NCI-H1417 treated with DMSO at 0.1 percent for 48 hours (cell line): ENCODE measurements at places on chromosomes 12 and 14.

- no peak for DNase-seq
Observed at GRCh38 chr14:38605193-38606114, 349.6 kb upstream of the CLEC14A start.

- no peak for DNase-seq
Observed at GRCh38 chr12:111024205-111024801, 103.9 kb upstream of the MYL2 start.

DNA sequence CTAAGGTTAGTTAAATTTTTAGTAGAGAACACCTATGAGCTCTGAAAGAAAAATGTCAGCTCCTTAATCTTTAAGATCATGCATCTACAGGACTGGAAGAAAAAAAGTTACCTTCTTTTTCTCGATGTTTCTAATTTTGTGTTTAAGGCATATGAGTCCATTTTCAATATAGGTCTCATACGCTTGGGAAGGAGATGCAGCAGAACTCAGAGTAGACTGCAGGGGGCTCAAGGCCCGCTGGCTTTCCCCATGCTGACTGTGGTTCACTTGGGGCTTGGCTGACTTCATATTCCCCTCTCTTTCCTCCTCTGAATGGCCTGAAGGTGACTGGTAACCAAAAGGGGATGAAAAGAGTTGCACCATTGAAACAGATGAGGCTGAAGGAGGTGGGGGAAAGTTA lies 1.5 kb downstream of the CAPRIN2 start:
- DNase-seq = no peak

- DNase-seq = no peak
Observed at GRCh38 chr12:65526311-65526710, 247.8 kb downstream of the MSRB3 start.

DNA sequence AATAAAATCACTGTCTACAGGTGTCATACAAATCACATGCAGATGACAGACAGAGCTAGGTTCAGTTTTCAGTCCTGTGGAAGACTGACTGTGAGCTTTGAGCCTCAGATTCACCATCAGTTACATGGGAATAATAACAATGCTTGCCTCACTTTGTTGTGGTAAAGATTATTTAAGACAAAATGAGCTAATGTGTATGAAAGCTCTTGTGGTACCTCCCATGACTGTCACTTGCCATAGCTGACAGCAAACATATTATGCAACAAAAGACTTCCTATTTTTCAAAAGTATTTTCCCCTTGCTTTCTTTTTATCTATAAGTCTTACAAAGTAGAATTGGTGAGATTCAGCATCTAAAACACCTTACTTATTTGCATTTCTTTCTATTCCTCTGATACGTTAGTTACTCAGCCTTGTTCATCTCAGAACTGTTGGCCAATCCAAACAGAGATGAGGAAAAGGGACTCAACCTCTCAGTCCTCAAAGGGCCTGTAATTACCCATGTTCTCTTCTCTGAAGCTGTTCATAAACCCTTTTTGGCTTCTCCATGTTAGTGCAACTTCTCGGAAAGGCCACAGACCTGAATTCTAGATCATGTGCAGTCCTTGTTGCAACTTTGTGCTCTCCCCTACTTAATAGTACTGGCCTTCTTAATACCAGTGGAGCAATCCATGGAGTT lies 8.8 kb upstream of the DDHD1 start:
- no peak for DNase-seq

GRCh38 chr12:3089588-3089987 lies 12.4 kb downstream of the TSPAN9 start:
- DNase-seq = no peak

GRCh38 chr14:97975962-97976361 lies 1178.8 kb downstream of the VRK1 start:
- no peak for DNase-seq

DNA sequence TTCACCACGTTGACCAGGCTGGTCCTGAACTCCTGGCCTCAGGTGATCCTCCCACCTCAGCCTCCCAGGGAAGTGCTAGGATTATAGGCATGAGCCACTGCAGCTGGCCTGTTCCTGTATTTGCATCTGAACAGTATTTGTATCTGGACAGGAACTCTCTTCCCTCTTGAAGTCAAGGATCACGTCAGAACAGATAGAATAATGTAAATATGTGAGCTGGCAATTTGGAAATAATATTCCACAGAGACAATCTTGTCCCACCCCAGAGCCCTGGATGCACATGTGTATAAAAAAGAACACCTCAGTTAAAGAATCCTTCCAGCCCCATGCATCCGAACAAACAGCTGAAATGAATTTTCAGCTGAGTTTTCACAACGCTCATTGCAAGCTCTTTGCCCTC lies 118.3 kb downstream of the VEZT start:
- DNase-seq = no peak

DNA sequence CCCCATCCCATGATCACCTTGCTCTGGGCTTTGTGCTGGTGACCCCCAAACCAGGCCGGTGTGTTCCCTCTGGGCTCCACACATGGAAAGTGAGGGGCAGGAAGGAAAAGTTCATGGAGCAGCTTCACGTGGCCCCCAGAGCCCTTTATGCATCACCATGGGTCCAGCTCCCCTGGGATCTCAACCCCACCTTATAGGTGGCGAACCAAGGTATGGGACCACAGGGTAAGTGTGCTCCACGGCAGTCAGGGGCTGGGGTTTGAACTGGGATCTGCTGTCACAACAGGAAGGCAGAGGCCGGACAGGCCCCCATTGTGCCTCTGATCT lies 7.4 kb upstream of the BEGAIN start:
- no peak for DNase-seq

DNA sequence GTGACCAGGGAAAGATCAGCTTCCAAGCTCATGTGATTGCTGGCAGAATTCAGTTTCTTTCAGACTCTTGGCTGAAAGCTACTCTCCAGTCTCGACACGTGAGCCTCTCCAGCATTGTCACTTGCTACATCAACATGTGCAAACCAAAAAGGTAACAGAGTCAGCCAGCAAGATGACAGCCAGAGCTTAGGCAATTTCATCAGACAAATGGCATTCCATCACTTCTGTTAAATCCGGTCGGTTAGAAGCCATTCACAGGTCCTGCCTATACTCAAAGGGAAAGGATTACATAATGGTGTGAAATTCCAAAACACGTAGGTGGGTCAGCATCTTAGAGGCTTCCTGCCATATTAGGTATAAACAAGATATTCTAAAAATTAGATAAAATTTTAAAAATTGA lies 700.9 kb downstream of the AACS start:
- no peak for DNase-seq

DNA sequence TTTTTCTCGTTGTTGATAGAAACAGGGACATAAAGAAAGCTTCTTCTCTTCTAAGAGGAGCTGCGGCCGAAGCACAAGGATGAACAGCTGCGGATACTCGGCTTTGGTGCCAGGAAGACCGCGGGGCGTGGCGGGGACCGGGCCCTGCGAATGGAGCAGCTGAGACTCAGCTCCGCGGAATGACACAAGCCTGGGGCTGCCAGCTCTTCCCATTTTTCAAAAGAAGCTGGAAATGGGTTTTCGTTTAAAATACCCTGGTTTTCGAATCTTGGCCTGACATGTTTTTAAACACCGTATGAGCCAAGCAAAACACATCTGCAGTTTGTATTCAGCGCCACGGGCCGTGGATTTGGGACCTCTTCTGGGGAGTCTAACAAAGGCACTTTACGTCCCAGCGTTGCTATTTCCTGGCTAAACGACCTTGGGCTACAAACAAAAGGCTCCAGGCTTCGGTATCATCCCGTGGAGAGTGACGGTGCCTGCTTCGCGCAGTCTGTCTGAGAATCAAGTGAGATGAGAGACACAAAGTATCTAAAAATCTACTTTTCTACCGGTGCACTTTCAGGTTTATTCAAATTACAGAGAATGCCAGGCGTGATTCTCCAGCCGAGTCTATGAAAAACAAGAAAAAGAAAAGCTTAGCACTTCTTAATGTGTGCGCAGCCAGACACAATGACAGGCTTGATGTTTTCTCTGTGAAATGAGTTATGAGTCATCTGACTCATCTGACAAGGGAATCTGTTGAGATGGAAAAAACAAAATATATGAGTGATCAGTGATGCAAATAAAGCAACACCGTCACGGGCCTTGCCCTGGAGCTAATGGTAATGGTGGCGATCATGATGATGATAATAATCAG lies 114.0 kb upstream of the TMEM132D start:
- DNase-seq = no peak

- no peak for DNase-seq
Observed at GRCh38 chr14:104782086-104782807, 13.3 kb downstream of the AKT1 start.

DNA sequence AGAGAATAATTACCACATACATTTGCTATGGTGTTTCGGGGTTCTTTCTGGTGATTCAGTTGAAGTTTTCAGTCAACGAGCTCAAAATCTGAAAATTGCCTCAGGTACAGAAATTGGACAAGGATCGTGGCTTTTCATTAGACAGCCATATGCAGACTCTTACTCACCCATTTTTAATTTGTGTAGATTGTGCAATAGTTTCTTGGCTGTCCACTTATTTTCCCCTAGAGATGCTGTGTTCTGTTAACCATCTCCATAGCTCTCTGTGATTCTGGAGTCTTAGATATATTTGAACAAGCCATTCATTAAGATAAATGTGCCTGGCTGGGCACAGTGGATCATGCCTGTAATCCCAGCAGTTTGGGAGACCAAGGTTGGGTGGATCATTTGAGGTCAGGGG lies 497.1 kb upstream of the RPL10L start:
- no peak for DNase-seq

DNA sequence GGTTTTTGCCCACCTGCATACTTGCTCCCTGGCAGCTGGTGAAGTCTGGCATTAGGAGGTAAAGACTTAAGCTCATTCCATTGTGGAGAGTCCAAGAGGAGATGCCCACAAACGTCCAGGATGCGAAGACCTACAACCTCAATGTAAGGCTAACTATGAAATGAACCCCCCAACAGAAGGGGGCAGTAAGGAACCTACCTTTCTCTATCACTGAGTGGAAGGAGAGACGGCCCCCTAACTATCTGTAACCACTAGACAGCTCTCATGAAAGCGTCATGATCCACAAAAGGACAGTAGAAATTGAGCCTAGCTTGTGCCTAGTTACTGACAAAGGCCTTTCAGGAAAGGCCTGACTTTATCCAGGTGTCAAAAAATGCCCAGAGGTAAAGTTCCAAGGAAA lies 55.3 kb downstream of the ZFYVE21 start:
- no peak for DNase-seq

GRCh38 chr12:64232196-64232595 lies 10.1 kb upstream of the KICS2 start:
- DNase-seq = no peak

- DNase-seq = no peak
Observed at GRCh38 chr12:113996026-113996425, 29.9 kb upstream of the RBM19 start.

- no peak for DNase-seq
Observed at GRCh38 chr14:103404920-103405319, 19.7 kb downstream of the MARK3 start.

DNA sequence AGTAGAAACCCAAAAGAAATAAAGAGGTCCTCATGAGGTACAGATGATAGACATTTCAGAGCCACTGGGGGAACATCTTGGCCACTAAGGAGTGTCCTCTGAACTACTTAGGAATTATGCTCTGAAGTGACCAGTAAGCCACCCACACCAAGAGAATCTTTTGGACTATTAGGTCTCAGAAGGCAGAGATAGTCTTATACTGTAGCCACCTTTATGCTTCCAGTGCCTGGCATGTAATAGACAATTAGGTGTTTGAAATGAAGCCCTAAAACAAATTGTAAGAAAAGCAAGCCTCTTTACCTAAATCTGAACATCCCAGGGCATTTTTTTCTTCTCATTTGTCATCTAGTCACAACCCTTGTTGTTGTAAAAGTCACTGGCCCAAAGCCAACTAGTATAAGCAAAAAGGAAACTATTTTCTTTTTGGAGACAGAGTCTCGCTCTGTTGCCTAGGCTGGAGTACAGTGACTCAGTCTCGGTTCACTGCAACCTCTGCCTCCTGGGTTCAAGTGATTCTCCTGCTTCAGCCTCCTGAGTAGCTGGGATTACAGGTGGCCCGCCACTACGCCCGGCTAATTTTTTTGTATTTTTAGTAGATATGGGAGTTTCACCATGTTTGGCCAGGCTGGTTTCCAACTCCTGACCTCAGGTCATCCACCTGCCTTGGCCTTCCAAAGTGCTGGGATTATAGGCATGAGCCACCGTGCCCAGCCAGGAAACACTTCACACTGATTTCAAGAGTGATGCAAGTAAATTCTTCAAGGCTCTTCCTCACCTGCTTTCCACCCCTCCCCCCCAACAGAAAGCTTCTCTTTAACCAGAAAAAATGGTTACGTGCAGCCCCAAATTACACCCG lies 11.1 kb downstream of the PLEKHA5 start:
- no peak for DNase-seq

- no peak for DNase-seq
Observed at GRCh38 chr12:132502149-132502881, 12.4 kb downstream of the FBRSL1 start.

DNA sequence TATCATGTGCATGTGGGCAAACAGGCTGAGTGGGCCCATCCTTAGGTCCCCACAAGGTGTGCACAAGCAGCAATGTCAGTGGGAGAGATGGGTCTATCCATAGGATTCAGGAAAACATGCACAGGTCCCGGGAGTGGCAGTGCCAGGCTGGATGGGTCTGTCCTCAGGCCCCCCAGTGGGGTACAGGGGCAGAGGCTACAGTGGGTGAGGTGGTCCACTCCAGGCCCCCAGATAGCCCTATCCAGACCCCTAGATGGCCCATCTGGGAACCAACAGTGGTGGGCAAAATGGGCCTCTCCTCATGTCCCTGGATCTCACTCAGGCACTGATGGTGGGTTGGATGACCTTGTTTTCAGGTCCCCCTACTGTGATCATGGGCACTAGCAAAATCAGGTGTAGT lies 277.8 kb upstream of the SYT1 start:
- DNase-seq = no peak

DNA sequence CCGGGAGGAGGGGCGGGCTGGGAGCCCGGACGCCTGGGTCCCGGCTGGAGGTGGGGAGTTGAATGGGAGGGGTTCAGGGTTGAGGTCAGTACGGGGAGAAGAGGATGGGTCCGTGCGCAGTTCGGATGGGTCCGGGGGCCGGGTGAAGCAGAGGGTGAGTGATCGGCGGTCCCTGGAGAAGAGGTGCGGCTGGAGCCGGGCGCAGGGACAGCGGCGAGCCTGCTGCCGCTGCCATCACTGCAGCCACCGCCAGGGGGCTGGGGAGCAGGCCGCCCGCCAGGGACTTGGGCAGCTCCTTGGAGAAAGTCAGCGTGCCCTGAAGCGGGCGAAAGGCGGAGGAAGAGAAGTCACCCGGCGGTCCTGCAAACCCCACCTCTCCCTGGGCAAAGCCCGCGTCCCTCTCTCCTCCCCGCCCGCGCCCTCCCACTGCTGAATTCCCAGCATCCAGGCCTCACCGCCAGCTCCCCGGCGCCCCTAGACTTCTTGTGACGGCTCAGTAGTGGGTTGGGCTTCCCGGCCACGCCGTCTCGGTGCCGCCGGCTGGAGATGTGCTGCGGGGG lies 6.0 kb upstream of the GPR84 start:
- no peak for DNase-seq

GRCh38 chr14:105447651-105448640 lies 26.7 kb upstream of the CRIP2 start:
- no peak for DNase-seq
